Fibroblast of lung (primary cell): ENCODE measurements at places on chromosomes 12 and 14. TPM values are rescaled to one million over a fixed set of nuclear protein-coding genes. Genes with fewer than 3 reads are reported as not detected.

The IGFBP6 gene
- 592 and 973 TPM in 2 replicates for total RNA-seq

The PIK3C2G gene
- total RNA-seq = not detected in 2 replicates

The IL31 gene
- total RNA-seq = not detected in 2 replicates

The KRT85 gene
- total RNA-seq = not detected in 2 replicates

The C14orf180 gene
- not detected in 2 replicates for total RNA-seq

The TCL1A gene
- total RNA-seq = not detected in 2 replicates

The CDH24 gene
- 5.6 and 6.2 TPM in 2 replicates for total RNA-seq

The LRRC43 gene
- total RNA-seq = 1.8 and 3.6 TPM in 2 replicates

The KRT77 gene
- not detected in 2 replicates for total RNA-seq

The ANG gene
- 5.1 and 6.4 TPM in 2 replicates for total RNA-seq

The STAT2 gene
- total RNA-seq = 284 and 368 TPM in 2 replicates

The MYL2 gene
- total RNA-seq = not detected in 2 replicates

The ACOT4 gene
- 0.51 and 1.7 TPM in 2 replicates for total RNA-seq

The CNTN1 gene
- 0.26 and 0.83 TPM in 2 replicates for total RNA-seq

The RFX4 gene
- total RNA-seq = not detected in 2 replicates

The EFS gene
- 8.5 and 12.2 TPM in 2 replicates for total RNA-seq

The IRF2BPL gene
- 36.0 and 45.9 TPM in 2 replicates for total RNA-seq

The SCYL2 gene
- 37.5 and 47.9 TPM in 2 replicates for total RNA-seq
